ENCODE measurements at places on chromosomes 4 and X.

DNA sequence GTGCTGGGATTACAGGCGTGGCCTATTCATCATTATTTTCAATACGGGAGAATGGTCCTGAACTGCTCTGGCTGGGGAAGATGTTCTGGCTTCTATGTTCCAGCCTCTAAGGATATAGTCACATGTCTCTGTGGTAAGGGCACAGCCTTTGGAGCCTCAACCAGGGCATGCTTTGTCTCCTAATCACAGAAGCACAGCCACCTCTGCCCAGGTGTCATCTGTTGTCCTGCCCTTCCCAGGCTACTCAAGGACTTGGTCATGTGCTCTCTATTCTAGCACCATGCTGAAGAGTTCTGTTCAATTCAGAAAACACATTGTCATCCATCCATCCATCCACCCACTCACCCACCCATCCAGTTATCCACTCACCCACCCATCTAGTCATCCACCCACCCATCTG, 29.5 kb downstream of the ASMTL start:
- DNase-seq = no peak

- DNase-seq = no peak
These were observed 35.5 kb downstream of the DLG3 start for GRCh38 chrX:70479922-70480659.

DNA sequence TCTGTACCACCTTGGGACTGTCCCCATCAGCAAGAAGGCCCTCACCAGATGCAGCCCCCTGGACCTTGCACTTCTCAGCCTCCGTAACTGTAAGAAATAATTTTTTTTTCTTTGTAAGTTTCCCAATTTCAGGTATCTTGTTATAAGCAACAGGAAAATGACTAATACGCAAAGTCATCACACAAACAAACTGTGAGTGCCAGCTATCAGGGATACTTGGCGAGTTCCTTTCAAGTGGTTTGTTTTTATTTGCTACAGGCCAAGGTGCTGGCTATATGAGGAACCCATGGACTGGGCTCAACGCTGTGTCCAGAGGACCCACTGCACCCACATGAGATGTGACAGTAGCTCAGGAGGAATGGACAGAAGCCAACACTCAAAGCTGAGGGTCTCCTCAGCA, 11.5 kb upstream of the GPM6B start:
- DNase-seq = no peak

DNA sequence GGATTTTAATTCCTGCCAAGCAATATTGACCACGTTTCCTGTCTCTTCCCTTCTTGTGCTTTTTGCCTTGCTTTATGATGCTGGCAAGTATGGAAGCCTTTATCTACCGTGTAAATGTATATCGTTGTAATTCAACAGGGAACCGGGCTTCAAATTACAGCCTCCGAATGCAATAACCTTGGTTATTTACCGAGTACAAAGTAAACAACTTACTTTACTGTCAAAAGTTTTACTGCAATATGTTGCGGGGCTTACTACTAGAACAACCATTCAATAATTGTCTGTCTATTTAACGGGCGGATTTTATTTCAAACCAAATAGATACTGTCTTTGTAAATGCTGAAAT, 73.1 kb downstream of the PALLD start:
- DNase-seq = no peak

- no peak for DNase-seq
These were observed 247.2 kb downstream of the HNRNPD start for GRCh38 chr4:82126512-82127040.

DNA sequence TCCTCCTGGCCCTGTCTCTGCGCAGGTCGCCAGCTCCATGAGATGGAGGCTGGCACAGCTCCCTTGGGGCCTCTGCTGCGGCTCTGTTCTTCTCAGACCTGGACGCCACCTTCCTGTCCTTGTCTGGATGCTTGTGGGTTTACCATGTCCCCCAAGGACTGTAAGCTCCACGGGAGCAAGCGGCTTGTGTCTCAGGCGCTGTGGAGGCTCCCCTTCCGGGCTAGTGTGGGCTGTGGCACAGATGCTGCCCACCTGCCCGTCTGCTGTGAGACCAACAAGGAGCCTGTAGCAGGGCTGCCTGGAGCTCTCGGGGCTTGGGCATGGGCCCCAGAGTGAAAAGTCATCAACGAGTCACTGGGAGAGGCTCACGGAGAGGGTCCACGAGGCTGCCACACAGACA, 25.2 kb downstream of the NAT8L start:
- DNase-seq = no peak

Measured in globus pallidus (tissue), 1 donor.